Aorta (tissue), 5 donors: ENCODE measurements at places on chromosomes 2 and 18. TPM values are rescaled to one million over a fixed set of nuclear protein-coding genes. Genes with fewer than 3 reads are reported as not detected.

The SERPINB3 gene
- not detected for total RNA-seq

- no peak for DNase-seq
- no peaks in the 10 kb centered on the region for H3K36me3 ChIP-seq
- no peak overlapping the region for H3K27ac ChIP-seq
- H3K27me3 ChIP-seq = no peaks in the 10 kb centered on the region
- no peaks in the 10 kb centered on the region for H3K4me1 ChIP-seq
These were observed 201.7 kb downstream of the NRP2 start for GRCh38 chr2:205883965-205884364.

- no peaks in the 10 kb centered on the region for H3K4me1 ChIP-seq
- H3K27me3 ChIP-seq = no peaks in the 10 kb centered on the region
- H3K36me3 ChIP-seq = no peaks in the 10 kb centered on the region
- DNase-seq = no peak
- no peak overlapping the region for H3K4me3 ChIP-seq
These were observed 257.2 kb upstream of the THUMPD2 start for GRCh38 chr2:40036241-40036640.

The CDH19 gene
- 9.6 TPM for total RNA-seq

GRCh38 chr2:178327516-178327915 is 123.5 kb downstream of the PRKRA start:
- H3K27me3 ChIP-seq = no peaks in the 10 kb centered on the region
- DNase-seq = no peak
- no peaks in the 10 kb centered on the region for H3K36me3 ChIP-seq
- H3K4me1 ChIP-seq = no peaks in the 10 kb centered on the region
- H3K4me3 ChIP-seq = no peak overlapping the region
- H3K27ac ChIP-seq = no peak overlapping the region

DNA sequence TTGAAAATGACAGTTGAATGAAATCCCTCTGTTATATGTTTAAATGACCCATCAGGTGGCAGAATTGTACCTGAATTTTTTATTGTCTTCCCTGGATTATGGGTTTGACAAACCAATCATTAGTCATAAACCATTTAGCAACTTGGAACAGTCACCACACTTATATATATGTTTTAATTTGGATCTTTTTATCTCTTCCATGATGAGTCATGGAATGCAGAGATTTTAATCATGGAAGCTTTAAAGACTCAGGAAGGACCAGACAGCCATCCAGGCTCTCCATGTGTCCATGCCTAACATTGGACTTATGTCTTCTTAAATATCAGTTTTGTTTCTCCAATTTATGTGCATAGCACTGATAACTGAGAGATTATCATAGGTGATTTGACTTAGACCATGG is 188.3 kb upstream of the ZSWIM2 start:
- no peaks in the 10 kb centered on the region for H3K4me1 ChIP-seq
- no peaks in the 10 kb centered on the region for H3K36me3 ChIP-seq
- no peak for DNase-seq

GRCh38 chr2:148969659-148970061 is 68.8 kb upstream of the LYPD6B start:
- H3K27ac ChIP-seq = no peak overlapping the region
- DNase-seq = no peak
- no peaks in the 10 kb centered on the region for H3K27me3 ChIP-seq
- H3K4me3 ChIP-seq = no peak overlapping the region

DNA sequence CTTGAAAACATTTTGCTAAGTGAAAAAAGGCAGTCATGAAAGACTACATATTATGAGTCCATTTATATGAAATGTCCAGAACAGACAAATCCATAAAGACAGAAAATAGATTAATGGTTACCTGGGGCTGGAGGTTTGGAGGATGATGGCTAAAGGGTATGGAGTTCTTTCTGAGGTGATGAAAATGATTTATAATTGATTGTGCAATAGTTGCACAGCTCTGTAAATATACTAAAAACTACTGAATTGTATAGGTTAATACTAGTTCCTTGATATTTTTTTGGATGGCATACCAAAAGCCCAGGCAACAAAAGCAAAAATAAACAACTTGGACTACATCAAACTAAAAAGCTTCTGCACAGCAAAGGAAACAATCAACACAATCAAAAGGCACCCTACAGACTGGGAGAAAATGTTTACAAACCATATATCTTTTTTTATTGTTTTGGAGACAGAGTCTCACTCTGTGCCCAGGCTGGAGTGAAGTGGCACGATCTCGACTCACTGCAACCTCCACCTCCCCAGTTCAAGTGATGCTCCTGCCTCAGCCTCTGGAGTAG is 21.5 kb downstream of the SOS1 start:
- no peaks in the 10 kb centered on the region for H3K36me3 ChIP-seq
- H3K27me3 ChIP-seq = no peaks in the 10 kb centered on the region
- no peak overlapping the region for H3K27ac ChIP-seq
- no peak for DNase-seq

- H3K4me3 ChIP-seq = no peak overlapping the region
- H3K36me3 ChIP-seq = no peaks in the 10 kb centered on the region
- no peak for DNase-seq
- H3K4me1 ChIP-seq = no peaks in the 10 kb centered on the region
- no peak overlapping the region for H3K27ac ChIP-seq
These were observed 674.9 kb upstream of the FANCL start for GRCh38 chr2:58916063-58916462.

The SH3RF3 gene
- total RNA-seq = 24.4 TPM

The KCNF1 gene
- total RNA-seq = not detected

- H3K27me3 ChIP-seq = no peaks in the 10 kb centered on the region
- no peak overlapping the region for H3K27ac ChIP-seq
- DNase-seq = no peak
- no peaks in the 10 kb centered on the region for H3K36me3 ChIP-seq
These were observed 55.7 kb downstream of the NPAS2 start for GRCh38 chr2:100875516-100876230.

The FOXD4L1 gene
- 0.27 TPM for total RNA-seq

DNA sequence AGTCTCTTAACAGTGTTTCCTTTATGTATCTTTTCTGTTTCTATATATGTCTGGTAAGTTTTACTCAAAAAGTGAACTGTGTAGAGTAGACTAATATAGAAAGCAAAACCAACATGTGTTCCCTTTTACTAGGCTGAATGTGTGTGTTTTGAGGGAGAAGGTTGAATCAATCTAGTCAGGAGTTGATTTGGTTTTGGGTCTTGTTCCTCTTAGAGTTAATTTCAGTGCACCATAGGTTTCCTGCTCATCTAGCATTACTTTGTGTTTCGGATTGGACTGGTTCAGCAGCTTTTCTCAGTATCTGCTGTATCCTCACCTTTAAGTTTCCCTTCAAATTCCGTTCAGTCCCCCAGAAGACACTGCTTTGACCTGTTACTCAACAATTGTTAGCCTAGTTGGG is 52.0 kb upstream of the TRIM43 start:
- H3K4me1 ChIP-seq = no peaks in the 10 kb centered on the region
- H3K36me3 ChIP-seq = no peaks in the 10 kb centered on the region
- no peak for DNase-seq

GRCh38 chr2:2950403-2950952 is 427.1 kb downstream of the EIPR1 start:
- H3K27ac ChIP-seq = no peak overlapping the region
- H3K4me3 ChIP-seq = no peak overlapping the region
- H3K36me3 ChIP-seq = no peaks in the 10 kb centered on the region
- no peaks in the 10 kb centered on the region for H3K27me3 ChIP-seq
- H3K4me1 ChIP-seq = no peaks in the 10 kb centered on the region

- H3K36me3 ChIP-seq = no peaks in the 10 kb centered on the region
- no peak for DNase-seq
- no peak overlapping the region for H3K4me3 ChIP-seq
- H3K27me3 ChIP-seq = no peaks in the 10 kb centered on the region
- no peak overlapping the region for H3K27ac ChIP-seq
These were observed 19.4 kb downstream of the DOK1 start for GRCh38 chr2:74573747-74574562.

The TCF23 gene
- total RNA-seq = 1.1 TPM

The MYO5B gene
- 1.2 TPM for total RNA-seq

The LYG2 gene
- total RNA-seq = not detected

The GRB14 gene
- total RNA-seq = 5.1 TPM

The GPR45 gene
- not detected for total RNA-seq

DNA sequence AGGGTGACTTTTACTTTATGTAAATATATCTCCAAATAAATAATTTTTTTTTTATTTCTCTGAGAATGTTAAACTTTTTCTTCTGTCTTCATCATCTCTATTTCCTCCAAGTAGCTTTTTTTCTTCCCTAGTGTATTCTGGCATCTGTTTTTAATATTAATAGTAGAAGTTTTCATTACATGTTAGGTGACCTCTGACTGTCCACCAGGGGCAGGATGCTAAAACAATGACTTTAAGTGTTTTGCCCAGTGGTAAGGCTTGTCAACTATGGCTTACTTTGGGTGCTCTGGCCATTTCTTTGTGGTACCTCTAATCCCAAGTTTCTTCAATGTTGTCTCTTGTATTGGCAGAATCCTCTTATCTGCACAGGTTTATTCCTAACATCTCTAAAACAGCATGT is 127.1 kb downstream of the SRBD1 start:
- no peaks in the 10 kb centered on the region for H3K27me3 ChIP-seq
- H3K27ac ChIP-seq = no peak overlapping the region
- H3K36me3 ChIP-seq = no peaks in the 10 kb centered on the region

DNA sequence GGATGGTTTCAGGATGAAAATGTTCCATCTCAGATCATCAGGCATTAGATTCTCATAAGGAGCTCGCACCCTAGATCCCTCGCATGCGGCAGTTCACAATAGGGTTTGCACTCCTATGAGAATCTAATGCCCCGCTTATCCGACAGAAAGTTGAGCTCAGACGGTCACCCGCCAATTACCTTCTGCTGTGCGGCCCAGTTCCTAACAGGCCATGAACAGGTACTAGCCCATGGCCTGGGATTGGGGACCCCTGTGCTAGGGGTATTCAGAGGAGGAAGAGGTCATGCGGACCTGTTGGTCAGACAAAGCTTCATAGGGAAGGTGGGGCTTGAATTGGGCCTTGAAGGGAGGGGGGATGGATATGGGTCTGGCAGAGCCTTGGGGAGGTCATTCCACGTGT is 4.4 kb upstream of the BUB1 start:
- no peak for DNase-seq
- H3K27me3 ChIP-seq = no peaks in the 10 kb centered on the region
- H3K36me3 ChIP-seq = no peaks in the 10 kb centered on the region
- no peaks in the 10 kb centered on the region for H3K4me1 ChIP-seq
- H3K27ac ChIP-seq = no peak overlapping the region

The POTEF gene
- total RNA-seq = 0.24 TPM

DNA sequence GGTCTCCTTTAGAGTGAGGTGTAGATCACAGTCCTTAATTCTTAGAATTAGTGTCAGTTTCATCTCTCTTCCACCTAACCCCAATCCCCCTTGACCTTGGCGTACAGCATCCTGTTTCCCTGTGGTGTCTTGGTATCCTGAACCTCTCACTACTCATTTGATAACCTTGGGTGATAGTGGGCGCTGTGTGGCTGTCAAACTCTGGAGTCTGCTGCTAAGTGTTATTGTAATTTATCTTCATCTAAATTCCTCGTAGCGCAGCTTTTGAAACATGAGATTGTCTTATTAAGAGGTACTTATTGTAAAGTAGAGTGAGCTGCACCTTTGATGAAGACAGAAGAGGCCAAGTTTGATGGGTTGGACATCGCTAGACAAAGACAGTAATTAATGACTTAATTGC is 222.6 kb upstream of the SPRED2 start:
- no peaks in the 10 kb centered on the region for H3K4me1 ChIP-seq
- H3K27me3 ChIP-seq = no peaks in the 10 kb centered on the region
- no peak for DNase-seq
- H3K4me3 ChIP-seq = no peak overlapping the region
- H3K27ac ChIP-seq = no peak overlapping the region

The ZNF236 gene
- total RNA-seq = 17.2 TPM

The REG3A gene
- 8.3 TPM for total RNA-seq

- no peak for DNase-seq
- no peak overlapping the region for H3K4me3 ChIP-seq
- no peaks in the 10 kb centered on the region for H3K4me1 ChIP-seq
- H3K27ac ChIP-seq = no peak overlapping the region
- no peaks in the 10 kb centered on the region for H3K27me3 ChIP-seq
- H3K36me3 ChIP-seq = no peaks in the 10 kb centered on the region
These were observed 191.3 kb downstream of the TFCP2L1 start for GRCh38 chr2:121093692-121094091.

The ABCG5 gene
- total RNA-seq = not detected

GRCh38 chr2:203772456-203773165 is 66.2 kb downstream of the CD28 start:
- H3K27me3 ChIP-seq = no peaks in the 10 kb centered on the region
- H3K4me1 ChIP-seq = no peaks in the 10 kb centered on the region
- H3K27ac ChIP-seq = no peak overlapping the region
- H3K36me3 ChIP-seq = no peaks in the 10 kb centered on the region
